ENCODE measurements at places on chromosomes 6 and 20. TPM values are rescaled to one million over a fixed set of nuclear protein-coding genes. Genes with fewer than 3 reads are reported as not detected.

The ANKRD66 gene
- not detected for total RNA-seq

The UQCC2 gene
- total RNA-seq, result 87.8 TPM

The TTBK1 gene
- total RNA-seq, result 0.02 TPM

The PLAGL2 gene
- 22.5 TPM for total RNA-seq

The RXRB gene
- 16.1 TPM for total RNA-seq

The RPS6KA2 gene
- 0.16 TPM for total RNA-seq

The PRPH2 gene
- total RNA-seq, result not detected

The BPI gene
- not detected for total RNA-seq

The AIF1 gene
- total RNA-seq, result not detected

The TDRD6 gene
- not detected for total RNA-seq

The C20orf144 gene
- 0.08 TPM for total RNA-seq

The MEI4 gene
- not detected for total RNA-seq

The HLA-E gene
- total RNA-seq, result 56.8 TPM

The CNKSR3 gene
- 13.0 TPM for total RNA-seq

The BMP6 gene
- total RNA-seq, result 14.8 TPM

The SMLR1 gene
- total RNA-seq, result not detected

The TMX4 gene
- 17.6 TPM for total RNA-seq

The BTNL2 gene
- total RNA-seq, result not detected

The NKX2-2 gene
- total RNA-seq, result not detected

The FAM217B gene
- total RNA-seq, result 7.7 TPM

The PGC gene
- 0.14 TPM for total RNA-seq

The NUP43 gene
- total RNA-seq, result 13.2 TPM

The ETV7 gene
- total RNA-seq, result 0.28 TPM

The CLDN20 gene
- total RNA-seq, result not detected

The SCGN gene
- total RNA-seq, result 0.20 TPM

The PAK5 gene
- not detected for total RNA-seq

The OVOL2 gene
- 0.35 TPM for total RNA-seq

The IL17A gene
- total RNA-seq, result not detected

The SLC17A4 gene
- not detected for total RNA-seq

The SLC22A2 gene
- total RNA-seq, result 0.06 TPM

The TXNDC5 gene
- total RNA-seq, result 119 TPM

The SLC22A16 gene
- total RNA-seq, result not detected

The ZNF334 gene
- not detected for total RNA-seq

The ID4 gene
- total RNA-seq, result 0.80 TPM

The HSP90AB1 gene
- total RNA-seq, result 1,237 TPM

The CALHM4 gene
- not detected for total RNA-seq

The TRPC4AP gene
- 50.4 TPM for total RNA-seq

The CALHM5 gene
- 0.06 TPM for total RNA-seq

The BTN1A1 gene
- not detected for total RNA-seq

The SMOC2 gene
- not detected for total RNA-seq

The EYS gene
- 0.06 TPM for total RNA-seq

The TENT5A gene
- 0.94 TPM for total RNA-seq
